Pulmonary artery endothelial cell (primary cell): ENCODE measurements at places on chromosomes 1 and 21. TPM values are rescaled to one million over a fixed set of nuclear protein-coding genes. Genes with fewer than 3 reads are reported as not detected.

The LCE1C gene
- not detected in 2 replicates for total RNA-seq

The CDCA8 gene
- total RNA-seq = 8.6 and 22.2 TPM in 2 replicates

The SLC30A7 gene
- 42.9 and 52.6 TPM in 2 replicates for total RNA-seq

The ANGPTL1 gene
- under 0.01 TPM in 1 of 2 replicates, not detected in the other for total RNA-seq

The BSND gene
- not detected in 2 replicates for total RNA-seq

The VANGL2 gene
- not detected in 2 replicates for total RNA-seq

The TFAP2E gene
- total RNA-seq = 0.07 TPM in 2 replicates

The MRPL55 gene
- total RNA-seq = 58.7 and 73.1 TPM in 2 replicates

The SIK1 gene
- total RNA-seq = 0.59 and 1.2 TPM in 2 replicates

The ZNF695 gene
- 1.7 and 2.9 TPM in 2 replicates for total RNA-seq

The ESPN gene
- total RNA-seq = 0.79 and 0.81 TPM in 2 replicates

The SPRR2B gene
- total RNA-seq = not detected in 2 replicates

The SPRR2E gene
- total RNA-seq = not detected in 2 replicates

The PDZK1IP1 gene
- total RNA-seq = 0.20 TPM in 1 of 2 replicates, not detected in the other

The LORICRIN gene
- not detected in 2 replicates for total RNA-seq

The ASCL5 gene
- total RNA-seq = not detected in 2 replicates

The UCHL5 gene
- total RNA-seq = 32.5 and 36.3 TPM in 2 replicates

The C1orf53 gene
- 1.5 and 4.0 TPM in 2 replicates for total RNA-seq

The RIPPLY3 gene
- total RNA-seq = not detected in 2 replicates

The SH3BGR gene
- total RNA-seq = 1.6 TPM in 1 of 2 replicates, not detected in the other

The TMPRSS15 gene
- total RNA-seq = not detected in 2 replicates

The SIPA1L2 gene
- total RNA-seq = 9.9 and 20.6 TPM in 2 replicates

The OR2T11 gene
- total RNA-seq = not detected in 2 replicates

The GJC2 gene
- total RNA-seq = 0.86 and 1.4 TPM in 2 replicates

The IL19 gene
- not detected in 2 replicates for total RNA-seq

The FCMR gene
- total RNA-seq = not detected in 2 replicates

The ZNF593OS gene
- not detected in 2 replicates for total RNA-seq

The SYPL2 gene
- total RNA-seq = 0.04 TPM in 1 of 2 replicates, not detected in the other

The IL6R gene
- 5.7 and 10.8 TPM in 2 replicates for total RNA-seq

The DPT gene
- total RNA-seq = not detected in 2 replicates

The PLA2G2A gene
- not detected in 2 replicates for total RNA-seq

The TTC13 gene
- 14.5 and 21.3 TPM in 2 replicates for total RNA-seq

The OR2T29 gene
- not detected in 2 replicates for total RNA-seq

The TSPEAR gene
- not detected in 2 replicates for total RNA-seq

The CRYAA gene
- not detected in 2 replicates for total RNA-seq

The PLPPR5 gene
- total RNA-seq = not detected in 2 replicates

The AMPD1 gene
- total RNA-seq = not detected in 2 replicates

The PLPP3 gene
- 18.5 and 28.6 TPM in 2 replicates for total RNA-seq

The CLCN6 gene
- 8.1 and 12.4 TPM in 2 replicates for total RNA-seq

The MIXL1 gene
- 0.11 TPM in 1 of 2 replicates, not detected in the other for total RNA-seq

The C1orf226 gene
- 0.79 and 1.4 TPM in 2 replicates for total RNA-seq

The KRTAP21-2 gene
- total RNA-seq = not detected in 2 replicates

The SELP gene
- total RNA-seq = 1.8 and 3.3 TPM in 2 replicates
